T-helper 9 cell (primary cell): ENCODE measurements at places on chromosomes 13 and 19.

DNA sequence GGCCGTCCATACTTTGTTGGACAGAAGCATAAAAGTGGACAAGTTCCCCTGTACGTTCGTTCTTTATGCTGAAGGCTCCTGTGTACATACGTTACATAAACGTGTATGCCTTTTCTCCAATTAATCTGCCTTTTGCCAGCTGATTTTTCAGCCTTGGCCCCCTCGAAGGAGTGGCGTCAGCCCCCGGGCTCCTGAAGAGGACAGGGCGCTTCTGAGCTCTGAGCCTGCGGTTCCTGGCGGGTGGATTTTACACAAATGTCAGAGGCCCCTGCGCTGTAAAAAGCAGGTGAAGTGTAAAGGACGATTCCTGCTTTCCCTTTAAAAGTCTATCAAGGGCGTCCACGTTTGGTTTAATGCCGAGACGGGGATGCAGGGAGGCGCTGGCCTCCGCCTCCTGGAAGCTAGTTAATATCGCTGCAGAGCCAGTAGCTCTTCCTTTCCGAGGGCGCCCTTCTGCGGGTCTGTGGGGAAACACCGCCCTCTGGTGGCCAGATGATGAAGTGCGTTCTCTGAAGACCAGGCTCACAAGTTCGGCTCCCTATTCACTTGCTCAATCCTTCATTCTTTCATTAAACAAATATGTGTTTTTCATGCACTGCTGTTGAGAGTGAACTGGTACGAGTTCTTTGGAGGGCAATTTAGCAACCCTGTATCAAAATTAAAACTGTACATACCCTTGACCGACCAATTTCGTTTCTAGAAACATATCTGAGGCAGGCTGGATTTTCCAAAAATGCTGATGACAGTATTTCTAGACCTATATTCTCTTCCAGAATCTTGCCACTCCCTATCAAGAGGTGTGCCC is 62.0 kb downstream of the GPR12 start:
- DNase-seq, result peak; percentile 73

GRCh38 chr13:95608640-95609323 is 35.7 kb downstream of the DZIP1 start:
- DNase-seq, result no peak

GRCh38 chr13:111874981-111875380 is 192.0 kb upstream of the SOX1 start:
- no peak for DNase-seq

GRCh38 chr19:3672575-3672948 is 27.7 kb downstream of the PIP5K1C start:
- DNase-seq, result no peak

GRCh38 chr13:113561417-113562084 is 23.0 kb upstream of the TFDP1 start:
- DNase-seq, result no peak

DNA sequence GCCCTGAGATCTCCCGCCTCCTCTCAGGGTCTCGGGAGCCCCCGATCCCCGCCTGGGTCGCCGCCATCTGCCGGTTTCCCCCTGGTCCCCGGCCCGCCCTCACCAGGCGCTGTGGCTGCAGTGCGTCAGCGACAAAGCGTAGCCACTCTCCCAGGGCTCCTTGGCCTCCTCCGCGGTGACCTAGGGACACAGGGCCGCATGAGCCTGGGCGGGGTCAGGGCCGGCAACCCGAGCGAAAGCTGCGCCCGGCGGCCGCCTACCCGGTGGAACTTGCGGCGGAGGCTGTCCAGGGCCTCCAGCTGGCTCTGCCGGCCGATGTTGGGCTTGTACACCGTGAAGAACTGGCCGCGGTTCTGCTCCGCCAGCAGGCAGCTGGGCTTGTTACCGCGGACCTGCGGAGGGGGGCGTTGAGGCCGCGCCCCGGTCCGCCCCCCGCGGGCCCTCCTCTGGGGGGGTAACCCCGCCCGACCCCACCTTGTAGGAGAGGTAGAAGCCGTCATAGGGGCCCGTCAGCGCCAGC is 5.3 kb downstream of the GPX4 start:
- no peak for DNase-seq

- no peak for DNase-seq
These were observed 25.4 kb downstream of the ATP11A start for GRCh38 chr13:112715210-112715609.
